Left renal pelvis (tissue), 4 donors: ENCODE measurements at places on chromosomes 11 and 22. TPM values are rescaled to one million over a fixed set of nuclear protein-coding genes. Genes with fewer than 3 reads are reported as not detected.

DNA sequence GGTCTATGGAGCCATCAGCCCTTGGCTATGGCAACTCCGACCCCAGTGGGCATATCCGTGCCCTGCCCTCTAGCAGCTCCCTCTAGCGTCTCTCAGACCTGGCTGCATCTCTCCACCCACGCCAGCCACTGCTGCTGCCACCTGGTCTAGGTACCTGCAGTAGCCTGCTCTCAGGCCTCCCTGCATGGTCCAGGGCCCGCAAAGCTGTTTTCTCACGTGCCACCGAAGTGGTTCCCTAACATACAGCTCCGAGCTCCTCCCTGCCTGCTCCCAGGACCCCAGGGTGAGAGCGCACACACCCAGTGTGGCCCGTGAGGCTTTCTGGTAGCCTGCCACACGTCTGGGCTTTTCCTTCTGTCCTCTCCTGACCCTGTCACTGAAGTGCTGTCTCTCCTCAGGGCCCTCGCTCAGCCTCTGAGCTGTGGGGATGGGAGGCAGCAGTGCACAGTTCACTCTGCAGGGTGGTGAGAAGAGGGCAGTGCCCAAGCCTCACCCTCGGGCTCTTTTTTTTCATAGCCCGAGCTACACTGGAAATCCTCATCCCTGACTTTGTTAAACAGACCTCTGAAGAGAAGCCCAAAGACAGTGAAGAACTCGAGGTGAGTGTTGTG, 14.3 kb downstream of the DGCR8 start:
- no peak for DNase-seq

DNA sequence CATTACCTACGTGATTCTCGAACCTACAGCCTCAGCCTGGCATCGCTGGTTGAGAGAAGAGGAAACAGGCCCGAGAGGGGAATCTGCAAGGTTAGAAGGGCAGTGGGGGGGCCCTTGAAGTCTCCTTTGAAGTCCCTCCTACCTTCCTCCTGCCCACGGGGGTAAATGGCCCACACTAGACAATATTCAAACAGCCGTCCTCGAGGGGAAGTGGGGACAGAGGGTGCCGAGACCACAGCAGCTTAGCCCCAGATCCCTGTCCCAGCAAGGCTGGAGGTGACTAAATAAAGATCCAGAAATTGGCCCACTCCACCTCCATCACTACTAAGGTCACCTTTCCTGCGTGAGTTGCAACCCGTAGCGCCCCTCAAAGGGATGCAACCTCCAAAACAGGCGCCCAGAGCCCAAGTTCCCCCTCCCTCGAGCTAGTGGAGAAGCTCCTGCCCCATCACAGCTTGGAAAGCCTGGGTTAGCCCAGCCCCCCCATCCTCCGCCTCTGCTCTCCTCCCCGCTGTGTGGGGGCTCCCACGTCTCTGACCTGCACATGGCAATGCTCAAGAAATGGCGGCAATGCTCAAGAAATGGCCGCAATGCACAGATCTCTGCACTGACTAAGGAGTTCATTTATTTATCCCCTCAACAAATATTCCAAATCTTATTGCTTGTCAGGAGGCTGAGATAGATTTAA, 788 bp upstream of the RASL10A start:
- DNase-seq, result no peak

- DNase-seq, result no peak
Measured at GRCh38 chr11:1932105-1932480, 12.6 kb downstream of the TNNT3 start.

- no peak for DNase-seq
Measured at GRCh38 chr22:25711491-25711890, 30.5 kb upstream of the MYO18B start.

GRCh38 chr11:133823614-133824013, 21.7 kb downstream of the SPATA19 start:
- no peak for DNase-seq

GRCh38 chr11:26993965-26994457, at the start of gene FIBIN:
Gene FIBIN, plus strand, starts transcription at chr11:26994112. Its CDS starts 415 bp downstream, at chr11:26994527.
- no peak for DNase-seq

DNA sequence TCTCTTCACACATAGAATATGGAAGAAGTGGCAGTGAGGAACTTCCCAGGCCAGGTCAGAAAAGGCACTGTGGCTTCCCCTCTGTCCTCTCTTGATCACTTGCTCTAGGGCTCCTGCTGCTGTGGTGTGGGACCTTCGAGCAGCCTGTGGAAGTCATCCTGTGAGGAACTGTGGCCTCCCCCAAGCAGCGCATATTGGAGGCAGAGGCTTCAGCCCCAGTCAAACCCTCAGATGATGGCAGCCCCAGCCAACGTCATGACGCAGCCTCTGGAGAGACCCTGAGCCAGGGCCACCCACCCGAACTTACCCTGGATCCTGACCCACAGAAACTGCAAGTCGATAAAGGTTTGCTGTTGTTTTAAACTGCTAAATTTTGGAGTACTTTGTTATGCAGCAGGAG, 444.9 kb downstream of the TBC1D22A start:
- DNase-seq, result no peak

- no peak for DNase-seq
Measured at GRCh38 chr11:74011360-74012073, 2.6 kb upstream of the UCP3 start.

DNA sequence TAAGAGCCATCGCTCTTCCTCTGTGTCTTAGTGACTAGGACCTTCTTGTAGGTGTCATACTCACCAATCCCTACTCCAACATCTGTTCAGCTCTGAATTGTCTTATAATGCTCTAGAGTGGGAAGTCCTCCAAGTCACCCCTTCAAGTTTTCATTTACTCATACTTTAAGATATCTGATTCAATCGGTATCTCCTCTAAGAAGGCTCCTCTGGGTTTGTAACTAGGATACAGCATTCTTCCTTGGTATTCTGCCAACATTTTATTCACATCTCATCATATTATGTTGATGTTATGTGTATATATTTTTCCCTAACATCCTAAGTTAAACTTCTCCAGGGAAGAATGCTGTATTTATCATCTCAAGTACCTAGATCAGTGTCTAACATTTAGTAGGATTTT, 662.1 kb downstream of the NTM start:
- DNase-seq, result no peak

DNA sequence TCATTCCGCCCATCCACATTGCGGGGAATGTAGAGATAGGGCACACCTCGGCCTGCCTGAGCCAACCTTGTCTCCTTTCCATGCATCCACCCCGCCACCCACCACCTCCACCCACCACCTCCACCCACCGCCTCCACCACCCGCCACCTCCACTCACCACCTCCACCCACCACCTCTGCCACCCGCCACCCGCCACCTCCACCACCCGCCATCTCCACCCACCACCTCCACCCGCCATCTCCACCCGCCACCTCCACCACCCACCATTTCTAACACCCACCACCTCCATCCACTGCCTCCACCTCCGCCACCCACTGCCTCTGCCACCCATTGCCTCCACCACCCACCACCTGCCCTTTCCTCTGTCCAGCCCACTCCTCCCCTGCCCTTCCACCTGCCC, 78.4 kb downstream of the IGLL1 start:
- DNase-seq, result no peak

SOX6 gene
- polyA plus RNA-seq, result 19.6 TPM

CHRNA10 gene
- polyA plus RNA-seq, result 0.87 TPM
